Astrocyte of the spinal cord (primary cell): ENCODE measurements at places on chromosomes 6 and 20.

DNA sequence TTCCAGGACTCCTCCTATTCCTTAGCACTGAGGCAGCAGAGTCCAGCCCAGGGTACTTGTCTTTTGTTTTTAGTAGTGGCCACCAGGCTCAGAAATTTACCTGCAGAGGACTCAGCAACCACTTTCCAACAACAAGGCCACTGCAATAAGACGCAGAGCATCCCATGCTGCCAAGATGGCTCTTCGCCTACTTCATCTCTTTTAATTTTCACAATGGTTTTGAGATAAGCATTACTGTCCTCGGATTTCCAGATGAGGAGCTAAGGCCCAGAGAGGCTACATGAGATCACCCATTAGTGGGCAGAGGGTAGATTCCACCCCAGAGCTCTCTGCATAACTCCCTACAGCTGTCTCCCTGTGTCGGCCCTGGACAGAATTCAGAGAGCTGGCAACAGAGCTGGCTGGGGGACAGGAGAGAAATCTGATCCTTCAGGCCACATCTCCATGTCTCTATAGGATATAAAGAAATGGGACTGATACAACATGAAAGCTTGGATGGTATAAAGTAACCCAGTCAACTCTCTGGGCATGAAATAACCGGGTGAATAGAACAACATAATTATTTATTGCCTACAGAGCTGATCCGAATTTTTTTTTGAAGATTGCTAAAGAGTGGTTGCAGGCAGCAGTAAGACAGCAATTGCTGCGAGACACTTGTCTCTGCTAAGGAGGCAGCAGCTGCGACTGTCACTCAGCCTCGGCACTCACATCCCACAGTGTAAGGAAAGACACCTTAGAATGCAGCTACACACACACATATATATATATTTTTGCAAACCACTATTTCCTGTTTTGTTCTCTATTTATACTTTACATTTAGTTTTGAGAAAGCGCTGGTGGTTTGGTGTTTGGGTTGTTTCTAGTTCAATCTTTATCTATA, 37.2 kb downstream of the SCML4 start:
- no peak for DNase-seq

- DNase-seq = no peak
Observed at GRCh38 chr6:120320481-120321162, 971.1 kb upstream of the MAN1A1 start.

DNA sequence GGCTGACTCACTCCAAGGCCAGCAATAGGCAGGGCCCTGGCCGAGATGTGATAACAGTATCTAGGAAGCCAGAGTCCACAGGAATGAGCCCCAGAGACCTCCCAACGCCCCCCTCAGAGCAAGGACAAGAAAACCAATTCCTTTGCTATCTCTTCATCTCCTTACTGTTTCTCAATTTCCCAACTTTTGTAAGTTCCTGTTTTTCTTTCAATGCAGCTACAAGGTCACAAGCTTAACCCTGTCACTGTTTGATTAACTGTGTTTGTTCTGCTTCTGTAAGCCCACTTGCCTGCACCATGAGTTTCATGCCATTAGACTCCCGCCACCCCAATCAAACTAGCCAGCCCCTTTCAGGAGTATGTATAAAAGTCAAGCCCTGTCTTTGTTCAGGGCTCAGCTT, 3.5 kb downstream of the FKBP1C start:
- DNase-seq = no peak

DNA sequence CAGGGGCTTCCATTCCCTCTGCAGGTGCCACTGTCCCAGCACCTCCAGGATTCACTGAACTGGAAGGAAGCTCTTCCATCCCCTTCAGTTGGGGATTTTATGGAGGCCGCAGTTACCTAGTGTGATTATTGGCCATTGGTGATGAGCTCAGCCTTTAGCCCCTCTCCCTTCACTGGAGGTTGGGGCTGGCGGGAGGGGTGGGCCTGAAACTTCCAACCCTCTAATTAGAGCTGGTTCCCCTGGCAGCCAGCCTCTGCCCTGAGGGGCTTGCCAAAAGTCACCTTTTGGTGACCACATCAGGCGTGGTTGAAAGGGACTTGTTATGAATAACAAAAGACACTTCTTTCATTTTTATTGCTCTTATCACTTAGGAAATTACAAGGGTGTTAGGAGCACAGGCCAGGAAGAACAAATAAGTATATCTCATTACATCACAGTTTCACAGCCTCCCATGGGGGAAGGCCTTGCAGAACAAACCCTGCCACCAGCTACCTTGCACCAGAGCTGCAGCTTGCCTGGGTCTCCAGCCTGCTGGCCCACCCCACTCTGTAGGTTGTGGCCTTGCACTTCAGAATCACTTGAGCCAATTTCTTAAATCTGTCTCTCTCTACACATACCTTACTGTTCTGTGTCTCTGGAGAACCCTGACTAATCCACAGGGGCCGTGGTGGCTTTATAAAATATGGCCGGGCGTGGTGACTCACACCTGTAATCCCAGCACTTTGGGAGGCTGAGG, 5.0 kb downstream of the PYGB start:
- no peak for DNase-seq

GRCh38 chr20:9344083-9344920, 170.1 kb upstream of the LAMP5 start:
- DNase-seq = peak; percentile 86

DNA sequence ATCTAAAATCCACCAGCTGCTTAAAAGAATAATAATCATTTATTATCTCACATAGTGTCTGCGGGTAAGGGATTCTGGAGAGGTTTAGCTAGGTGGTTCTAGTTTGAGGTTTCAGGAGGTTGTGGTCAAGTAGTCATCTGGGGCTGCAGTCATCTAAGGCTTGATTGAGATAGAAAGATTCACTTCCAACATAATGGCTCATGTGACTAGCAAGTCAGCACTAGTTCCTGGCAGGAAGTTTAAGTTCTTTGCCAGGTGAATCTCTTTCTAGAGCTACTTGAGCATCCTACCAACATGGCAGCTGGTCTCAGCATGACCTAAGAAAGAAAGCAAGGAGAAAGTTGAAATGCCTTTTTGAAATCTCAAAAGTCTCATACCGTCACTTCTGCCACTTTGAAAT, 128.8 kb downstream of the EDN1 start:
- no peak for DNase-seq

DNA sequence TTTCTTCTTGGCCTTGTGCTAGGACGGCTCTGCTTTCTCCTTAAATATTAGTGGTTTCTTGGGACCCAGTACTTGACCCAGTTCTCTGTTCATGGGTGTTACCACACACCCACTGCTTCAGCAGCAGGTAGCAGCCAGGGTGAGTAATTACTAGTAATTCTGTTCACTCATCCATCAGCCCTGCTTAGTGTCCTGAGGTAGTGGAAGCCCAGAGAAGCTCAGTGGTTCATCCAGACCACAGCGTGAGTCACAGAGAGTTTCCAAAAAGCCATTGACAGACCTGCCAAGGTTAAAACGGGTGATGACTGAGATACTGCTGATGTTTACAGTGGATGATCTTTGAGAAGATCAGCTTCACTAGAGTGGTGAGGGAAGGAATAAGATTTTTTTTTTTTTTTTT, 51.7 kb upstream of the HINT3 start:
- peak; percentile 70 for DNase-seq

GRCh38 chr20:53354314-53354713, 239.3 kb downstream of the ZNF217 start:
- DNase-seq = no peak

DNA sequence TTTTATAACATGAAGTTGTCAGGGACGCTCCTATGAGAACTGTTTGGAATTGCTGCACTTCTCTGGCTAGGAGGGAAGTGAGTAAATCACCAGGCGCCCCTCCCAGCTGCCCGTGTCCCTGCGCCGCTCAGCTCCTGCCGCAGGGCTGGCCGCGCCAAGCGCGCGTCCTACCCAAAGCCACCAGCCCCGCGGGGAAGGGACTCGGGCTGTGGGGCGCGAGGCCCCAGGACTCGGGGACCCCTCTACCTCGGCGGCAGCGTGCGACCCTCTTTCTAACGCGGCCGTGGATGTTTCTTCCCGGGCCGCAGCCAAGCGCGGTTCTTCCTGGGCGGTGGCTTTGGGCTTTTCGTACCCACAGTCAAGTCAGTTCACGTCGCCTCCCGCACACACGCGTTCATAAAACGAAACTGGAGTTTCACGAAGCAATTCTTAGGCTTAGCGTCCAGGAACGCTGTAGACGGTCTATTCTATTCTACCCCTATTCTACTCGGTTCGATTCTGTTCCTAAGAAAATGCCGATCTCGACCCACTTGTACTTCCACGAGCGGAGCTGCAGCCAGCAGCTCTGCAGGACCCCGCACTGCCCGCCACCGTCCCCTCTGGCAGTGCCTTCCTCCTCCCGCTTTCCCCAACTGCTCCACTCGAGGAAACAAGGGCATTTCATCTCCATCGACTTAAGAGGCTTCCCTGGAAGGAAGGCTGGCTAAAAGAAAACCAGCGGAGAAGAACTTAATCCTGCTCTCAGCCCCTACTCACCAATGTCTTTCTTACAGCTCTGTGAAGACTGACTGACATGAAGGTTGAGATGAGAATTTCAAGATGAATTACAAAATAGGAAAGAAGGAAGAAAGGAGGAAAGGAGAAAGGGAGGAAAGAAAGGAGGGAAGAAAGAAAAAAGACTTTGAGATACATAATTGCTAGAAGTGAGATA, 15.4 kb downstream of the FOXC1 start:
- no peak for DNase-seq

GRCh38 chr6:95518630-95519227, 58.6 kb upstream of the MANEA start:
- no peak for DNase-seq

DNA sequence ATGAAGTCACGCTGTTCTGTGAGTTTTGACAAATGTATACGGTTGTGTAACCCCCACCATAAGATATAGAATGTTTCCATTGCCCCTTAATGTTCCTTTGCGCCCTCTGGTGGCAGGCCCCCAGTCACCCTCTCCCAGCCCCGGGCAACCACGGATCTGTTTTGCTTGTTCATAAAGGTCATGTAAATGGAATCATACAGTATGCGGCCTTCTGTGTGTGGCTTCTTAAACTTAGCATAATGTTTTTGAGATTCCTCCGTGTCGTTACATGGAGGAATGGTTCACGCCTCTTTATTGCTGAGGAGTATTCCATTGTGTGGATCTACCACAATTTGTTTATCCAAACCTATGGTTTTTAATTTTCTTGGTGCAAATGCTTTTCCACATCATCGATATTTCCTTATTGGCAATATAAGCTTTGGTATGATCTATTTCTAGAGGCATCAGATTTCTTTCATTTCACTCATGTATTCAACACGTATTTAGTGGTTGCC, 28.4 kb downstream of the LYRM2 start:
- DNase-seq = peak; percentile 15

GRCh38 chr20:44357555-44358125, 2.1 kb downstream of the HNF4A start:
- DNase-seq = no peak

- DNase-seq = no peak
Observed at GRCh38 chr6:47351621-47352020, 41.9 kb upstream of the TNFRSF21 start.

GRCh38 chr6:137112067-137112355, 61.4 kb downstream of the IL22RA2 start:
- peak; percentile 42 for DNase-seq

DNA sequence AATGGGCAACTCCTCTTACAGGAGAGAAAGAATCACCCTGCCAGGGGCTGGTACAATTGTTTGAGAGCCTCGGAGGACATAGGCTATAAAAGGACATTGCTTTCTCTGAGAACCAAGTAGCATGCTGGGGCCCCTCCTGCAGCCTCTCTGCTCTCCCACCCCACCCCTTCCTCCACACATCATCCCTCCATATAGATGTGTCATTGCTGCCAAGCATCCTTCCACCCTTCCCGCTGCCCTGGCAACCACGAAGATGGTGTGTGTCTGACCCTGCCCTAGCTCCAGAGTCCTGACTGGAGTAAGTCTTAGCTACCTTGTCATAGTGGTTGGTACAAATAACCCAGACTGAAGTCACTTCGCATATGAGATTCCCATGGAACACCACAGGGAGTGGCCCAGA, 129.7 kb downstream of the SNX5 start:
- DNase-seq = no peak

DNA sequence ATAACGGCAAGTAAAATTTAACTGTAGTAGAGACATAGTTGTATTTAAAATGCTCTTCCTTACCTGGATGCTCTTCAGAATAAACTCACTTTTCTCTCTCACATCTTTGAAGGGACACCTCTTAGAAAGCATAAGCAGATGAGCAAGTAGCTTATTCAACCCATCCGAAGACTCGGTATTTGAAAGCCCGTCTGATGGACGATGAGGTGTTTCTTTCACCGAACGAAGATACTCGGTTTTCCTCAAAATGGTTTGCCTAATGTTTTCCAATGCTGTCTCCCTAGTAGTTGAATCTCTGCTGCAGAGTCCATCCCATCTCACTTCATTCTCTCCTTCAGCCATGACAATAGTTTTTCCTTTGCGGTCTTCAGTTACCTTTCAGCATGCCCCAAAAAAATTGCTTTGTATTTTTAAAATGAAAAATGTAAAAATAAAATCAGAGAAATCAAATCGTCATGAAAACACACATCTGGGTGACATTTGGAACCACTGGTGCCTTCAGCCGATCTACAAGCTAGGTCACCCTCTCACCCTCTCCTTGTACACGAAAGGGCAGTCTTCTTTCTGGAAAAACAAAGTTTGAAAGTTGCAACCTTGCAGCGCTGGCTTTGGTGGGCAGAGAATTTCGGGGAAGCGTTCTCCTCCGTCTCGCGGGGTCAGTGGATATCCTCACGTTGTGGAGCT, 772 bp downstream of the SESN1 start:
- DNase-seq = peak; percentile 31

DNA sequence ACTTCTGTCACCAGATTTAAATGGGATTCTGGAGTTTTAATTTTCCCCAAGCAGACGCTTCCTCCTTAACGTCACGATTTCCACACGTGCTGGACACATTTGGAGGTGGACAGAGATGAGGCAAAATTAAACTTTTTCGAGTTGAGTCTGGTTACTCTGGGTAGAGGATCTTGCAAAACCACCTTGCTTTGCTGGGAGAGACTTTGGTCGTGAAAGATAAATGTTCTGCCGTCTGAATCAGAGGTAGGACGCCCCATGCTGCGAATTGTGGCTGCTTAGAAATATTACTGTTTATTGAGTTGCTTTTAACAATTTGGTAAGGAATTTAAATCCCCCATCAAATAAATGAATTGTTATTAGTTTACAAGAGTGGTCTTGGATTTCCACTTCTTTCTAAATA, 46.8 kb downstream of the CTCFL start:
- no peak for DNase-seq

DNA sequence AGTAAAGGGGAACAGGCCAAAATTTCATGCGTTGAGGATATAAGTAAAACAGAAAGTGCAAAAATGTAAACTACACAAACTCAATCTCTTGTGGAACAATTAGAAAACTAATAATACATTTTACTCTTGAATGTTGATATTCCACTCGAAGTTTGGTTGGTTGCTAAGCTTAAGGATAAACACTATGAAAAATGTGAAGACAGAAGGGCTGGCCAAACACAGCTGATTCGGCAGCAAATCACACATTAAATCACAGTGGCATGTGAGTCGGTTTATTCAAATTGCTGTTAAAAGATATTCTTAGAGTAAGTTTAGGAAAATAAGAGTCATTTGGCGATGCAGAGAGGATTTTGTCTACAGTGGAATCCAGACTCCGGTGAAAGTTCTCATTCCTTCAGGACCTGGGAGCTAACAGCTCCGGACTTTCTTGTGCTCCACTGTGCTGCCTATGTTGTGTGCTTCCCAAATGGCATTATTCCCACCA, 1.4 kb upstream of the EPM2A start:
- peak; percentile 64 for DNase-seq

GRCh38 chr6:107764684-107765460, 59.2 kb downstream of the SCML4 start:
- no peak for DNase-seq

- DNase-seq = peak; percentile 81
Observed at GRCh38 chr20:48823960-48824498, 3.8 kb downstream of the PREX1 start.

GRCh38 chr20:57493091-57493615, 31.8 kb downstream of the CTCFL start:
- no peak for DNase-seq
